ENCODE measurements at places on chromosomes 12 and 14.

DNA sequence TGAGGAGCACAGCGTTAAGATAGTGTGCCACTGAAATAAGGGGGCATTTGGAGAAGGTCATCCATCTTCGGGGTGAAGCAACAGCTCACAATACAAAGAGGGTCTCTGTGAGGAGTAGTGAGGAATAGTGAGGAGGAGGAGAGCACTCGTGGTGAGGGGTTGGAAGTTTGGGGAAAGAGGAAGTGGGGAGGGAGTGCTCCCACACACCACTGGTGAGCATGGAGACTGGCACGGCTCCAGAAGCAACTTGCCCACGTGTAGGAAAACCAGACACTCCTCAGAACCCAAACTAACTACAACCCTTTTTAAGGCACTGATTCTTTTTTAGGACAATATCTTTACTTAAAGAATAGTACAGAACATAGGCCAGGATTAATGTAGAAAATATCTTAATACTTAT, 48.9 kb downstream of the GALNT8 start:
- no peak for DNase-seq

DNA sequence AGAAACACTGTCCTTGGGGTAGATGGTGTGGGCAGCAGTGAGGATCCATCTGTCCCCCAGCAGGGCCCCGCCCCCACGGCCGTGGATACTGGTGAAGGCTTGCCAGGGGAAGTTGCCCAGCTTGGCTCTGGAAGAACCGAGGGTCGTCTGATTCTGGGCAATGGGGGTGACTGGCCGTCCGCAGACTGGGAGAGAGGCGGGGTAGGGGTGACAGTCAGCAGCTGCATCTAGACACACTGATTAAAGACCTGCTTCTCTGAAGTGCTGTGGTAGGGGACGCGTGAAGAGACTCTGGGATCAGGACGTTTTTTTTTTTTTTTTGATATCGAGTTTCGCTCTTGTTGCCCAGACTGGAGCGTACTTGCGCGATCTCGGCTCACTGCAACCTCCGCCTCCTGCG, 4.7 kb upstream of the C1R start:
- no peak for DNase-seq

DNA sequence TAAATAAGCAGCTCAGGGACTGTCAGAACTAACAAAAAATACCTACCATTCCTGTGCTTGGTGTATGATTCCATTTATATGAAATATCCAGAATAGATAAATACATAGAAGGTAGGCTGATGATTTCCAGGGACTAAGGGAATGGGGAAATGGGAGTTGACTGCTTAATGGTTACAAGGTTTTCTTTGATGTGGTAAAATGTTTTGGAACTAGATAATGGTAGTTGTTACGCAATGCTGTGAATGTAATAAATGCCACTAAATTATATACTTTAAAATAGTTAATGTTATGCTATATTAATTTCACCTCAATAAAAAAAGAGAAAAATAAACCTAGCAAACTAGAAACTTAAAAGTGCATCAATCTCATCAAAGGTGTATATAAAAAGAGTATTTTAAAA, 41.1 kb downstream of the CEP83 start:
- no peak for DNase-seq

GRCh38 chr12:130658145-130658911, 57.8 kb downstream of the RIMBP2 start:
- no peak for DNase-seq

DNA sequence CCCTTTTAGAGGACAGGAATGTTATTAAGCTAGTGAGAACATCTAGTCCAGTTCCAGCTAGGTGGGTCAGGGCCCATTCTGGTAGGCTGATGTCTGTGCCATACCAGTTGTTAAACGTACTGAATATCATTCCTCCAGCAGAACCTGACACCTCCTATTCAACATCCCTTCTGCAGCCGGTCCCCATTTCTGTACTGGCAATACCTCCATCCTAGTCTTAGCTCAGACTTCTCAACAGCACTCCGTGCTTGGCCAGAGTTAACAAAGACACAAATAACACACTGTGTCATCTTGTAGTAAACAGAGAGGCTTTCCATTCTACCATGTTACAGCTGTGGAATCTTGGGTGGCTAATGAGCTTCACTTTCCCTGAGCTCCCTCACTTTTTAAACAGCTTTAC, 94.3 kb upstream of the PDE3A start:
- no peak for DNase-seq

- no peak for DNase-seq
These were observed 9.4 kb upstream of the DCP1B start for GRCh38 chr12:2013527-2014223.

- DNase-seq: no peak
These were observed 611.3 kb downstream of the ETNK1 start for GRCh38 chr12:23236066-23236780.

DNA sequence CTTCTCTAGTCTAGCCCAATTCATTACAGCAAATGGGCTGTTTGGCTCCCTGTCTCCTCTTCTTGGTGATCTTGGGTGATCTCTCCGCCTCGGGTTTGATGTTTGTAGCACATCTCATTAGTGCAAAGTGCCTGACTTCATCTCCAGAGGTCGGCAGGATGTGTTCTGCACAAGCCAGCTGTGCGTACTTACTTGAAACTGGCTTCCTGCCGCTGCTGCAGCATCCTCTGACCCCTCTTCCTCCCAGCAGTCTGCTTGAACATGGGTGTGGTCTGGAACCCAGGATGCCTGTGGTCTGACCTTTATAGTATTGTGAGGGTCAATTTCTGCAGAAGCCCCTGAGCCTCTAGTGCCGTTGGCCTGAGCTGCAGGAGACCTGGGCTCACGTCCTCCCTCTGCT, 99.2 kb downstream of the BEGAIN start:
- no peak for DNase-seq

GRCh38 chr14:88289234-88289633, 33.8 kb downstream of the KCNK10 start:
- no peak for DNase-seq
